ENCODE measurements at places on chromosomes 1 and 21.

DNA sequence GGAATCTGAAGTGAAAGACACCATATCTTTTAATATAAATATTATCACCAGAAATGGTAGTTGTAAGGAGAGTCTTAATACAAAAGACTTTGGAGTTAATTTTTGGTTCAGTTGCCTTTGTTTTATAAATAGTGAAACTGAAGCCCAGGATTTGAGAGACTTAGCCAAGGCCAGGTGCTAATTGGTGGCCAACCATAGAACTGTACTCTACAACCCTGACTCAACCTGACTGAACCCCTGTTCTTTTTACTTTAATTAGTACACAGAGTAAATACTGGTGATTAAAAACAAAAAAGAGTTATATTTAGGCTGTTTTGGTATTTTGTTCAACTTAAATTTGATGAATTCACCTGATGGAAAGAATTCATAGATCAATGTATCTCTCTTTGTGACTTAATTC lies 76.3 kb downstream of the SNX7 start:
- H3K36me3 ChIP-seq = no peaks in the 10 kb centered on the region
- peaks cover 4% of the 10 kb centered on the region for H3K4me1 ChIP-seq
- no peak overlapping the region for H3K4me3 ChIP-seq
- no peak overlapping the region for H3K27ac ChIP-seq
- no peak for DNase-seq

DNA sequence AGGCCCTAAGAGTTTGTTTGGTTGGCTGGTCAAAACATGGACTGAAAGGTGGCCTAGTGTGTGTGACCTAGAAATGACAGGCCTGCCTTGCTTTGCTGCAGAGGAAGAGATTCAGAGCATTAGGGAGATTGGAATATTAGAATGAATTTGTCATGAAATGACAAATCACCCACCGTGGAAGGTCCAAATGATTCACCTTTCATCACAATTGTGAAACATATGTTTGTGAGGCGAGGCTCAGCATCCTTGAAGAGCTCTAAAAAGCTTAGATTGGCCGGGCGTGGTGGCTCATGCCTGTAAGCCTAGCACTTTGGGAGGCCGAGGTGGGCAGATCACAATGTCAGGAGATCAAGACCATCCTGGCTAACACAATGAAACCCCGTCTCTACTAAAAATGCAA lies 5.5 kb downstream of the LCE1B start:
- H3K36me3 ChIP-seq = no peaks in the 10 kb centered on the region
- no peak overlapping the region for H3K4me3 ChIP-seq
- no peaks in the 10 kb centered on the region for H3K27me3 ChIP-seq
- H3K27ac ChIP-seq = no peak overlapping the region
- H3K4me1 ChIP-seq = no peaks in the 10 kb centered on the region

- DNase-seq = peak; percentile 60
- H3K36me3 ChIP-seq = no peaks in the 10 kb centered on the region
- H3K27me3 ChIP-seq = no peaks in the 10 kb centered on the region
- no peak overlapping the region for H3K27ac ChIP-seq
- no peak overlapping the region for H3K4me3 ChIP-seq
Measured at GRCh38 chr1:205192287-205192686, 19.2 kb downstream of the DSTYK start.

DNA sequence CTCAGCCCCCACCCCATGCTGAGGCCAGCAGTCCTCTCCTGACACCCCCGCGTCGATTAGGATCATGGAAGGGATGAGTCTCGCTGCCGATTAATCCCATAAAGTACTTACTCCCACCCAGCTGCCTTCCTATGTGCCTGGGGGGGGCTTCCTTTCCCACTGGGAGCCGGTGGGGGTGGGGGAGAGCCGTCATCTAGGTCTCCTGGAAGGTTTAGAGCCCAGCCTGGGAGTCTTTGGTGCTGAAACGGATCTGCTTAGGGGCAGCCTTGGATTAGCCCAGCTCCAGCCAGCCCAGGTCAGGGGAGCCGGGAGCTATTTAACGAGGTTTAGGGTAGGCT lies 9.8 kb downstream of the SAMD11 start:
- peak; percentile 53 for DNase-seq
- H3K36me3 ChIP-seq = no peaks in the 10 kb centered on the region
- H3K27ac ChIP-seq = no peak overlapping the region

GRCh38 chr1:51294566-51295184 lies 35.7 kb downstream of the TTC39A start:
- no peaks in the 10 kb centered on the region for H3K36me3 ChIP-seq
- peaks cover 7% of the 10 kb centered on the region for H3K4me1 ChIP-seq
- no peaks in the 10 kb centered on the region for H3K27me3 ChIP-seq

DNA sequence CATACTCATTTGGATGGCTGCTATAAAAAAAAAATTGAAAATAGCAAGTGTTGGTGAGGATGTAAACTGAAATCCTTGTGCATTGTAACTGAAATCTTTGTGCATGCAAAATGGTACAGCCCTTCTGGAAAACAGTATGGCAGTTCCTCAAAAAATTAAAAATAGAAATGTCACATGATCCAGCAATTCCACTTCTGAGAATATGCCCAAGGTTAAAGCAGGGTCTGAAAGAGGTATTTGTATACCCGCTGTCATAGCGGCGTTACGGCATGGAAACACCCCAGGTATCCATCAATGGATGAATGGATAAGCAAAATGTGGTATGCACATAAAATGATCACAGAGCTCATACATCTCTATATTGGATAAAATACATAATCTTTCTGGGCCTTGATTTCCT lies 116.7 kb downstream of the RUSC1 start:
- H3K4me1 ChIP-seq = no peaks in the 10 kb centered on the region
- no peak overlapping the region for H3K4me3 ChIP-seq
- no peaks in the 10 kb centered on the region for H3K27me3 ChIP-seq
- H3K36me3 ChIP-seq = peaks cover 41% of the 10 kb centered on the region
- H3K27ac ChIP-seq = no peak overlapping the region
- DNase-seq = no peak

DNA sequence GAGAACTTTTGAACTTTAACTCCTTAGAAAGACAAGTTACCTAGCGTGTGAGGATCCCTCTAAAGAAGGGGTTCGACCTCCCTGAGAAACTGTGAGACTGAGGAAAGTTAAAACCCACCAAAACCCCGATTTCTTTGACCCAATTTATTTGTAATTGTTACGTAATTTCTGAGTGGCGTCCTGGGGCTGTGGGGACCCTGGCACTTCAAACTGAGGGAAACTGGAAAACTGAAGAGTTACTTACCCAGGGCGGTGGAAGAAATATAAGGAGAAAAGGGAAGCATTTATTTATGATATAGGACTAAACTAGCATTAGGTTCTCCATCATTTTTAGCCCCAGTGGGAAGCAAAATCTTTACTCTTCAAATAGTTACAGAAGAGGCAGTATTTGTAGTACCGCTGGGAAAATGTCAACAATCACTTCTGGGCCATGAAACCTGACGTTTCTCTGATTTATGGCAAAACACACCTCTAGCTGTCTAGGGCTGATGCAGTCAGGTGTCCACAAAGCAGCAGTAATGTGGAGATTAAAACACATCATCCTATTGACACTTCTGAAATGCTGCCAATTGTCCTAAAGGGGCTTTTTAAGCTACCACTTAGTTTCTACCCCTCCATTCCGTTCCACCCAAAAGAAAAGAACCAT lies 430 bp downstream of the S100B start:
- H3K4me3 ChIP-seq = no peak overlapping the region
- H3K27me3 ChIP-seq = peaks cover 8% of the 10 kb centered on the region
- no peak for DNase-seq
- peaks cover 3% of the 10 kb centered on the region for H3K4me1 ChIP-seq
- H3K27ac ChIP-seq = peak overlapping the region; percentile 55

DNA sequence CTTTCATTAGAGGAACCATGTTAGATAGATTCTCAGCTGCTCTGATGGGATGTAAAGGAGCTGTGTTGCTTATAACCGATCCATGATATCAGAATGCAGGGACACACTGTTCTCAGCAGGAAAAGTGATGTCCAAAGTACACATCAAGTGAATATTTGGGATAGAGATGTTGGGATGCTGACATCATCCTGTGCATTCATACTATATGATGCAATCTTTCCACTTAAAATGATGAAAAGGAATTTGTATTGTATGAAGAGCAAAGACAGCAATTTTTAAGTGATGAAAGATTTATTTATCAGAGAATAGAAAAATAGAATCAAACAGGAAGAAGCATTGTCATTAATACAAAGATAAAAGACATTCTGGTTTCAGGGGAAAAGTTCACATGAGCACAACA lies 110.1 kb downstream of the ERG start:
- no peaks in the 10 kb centered on the region for H3K36me3 ChIP-seq
- H3K4me3 ChIP-seq = no peak overlapping the region
- H3K27ac ChIP-seq = no peak overlapping the region
- H3K27me3 ChIP-seq = no peaks in the 10 kb centered on the region
- H3K4me1 ChIP-seq = no peaks in the 10 kb centered on the region

GRCh38 chr1:52203935-52204625 lies 62.2 kb downstream of the ZFYVE9 start:
- no peaks in the 10 kb centered on the region for H3K4me1 ChIP-seq
- no peaks in the 10 kb centered on the region for H3K36me3 ChIP-seq
- H3K27me3 ChIP-seq = no peaks in the 10 kb centered on the region
- no peak overlapping the region for H3K27ac ChIP-seq

GRCh38 chr21:38831526-38832467 lies 26.1 kb downstream of the ETS2 start:
- no peak for DNase-seq
- H3K36me3 ChIP-seq = no peaks in the 10 kb centered on the region
- no peak overlapping the region for H3K27ac ChIP-seq
- H3K4me1 ChIP-seq = no peaks in the 10 kb centered on the region

DNA sequence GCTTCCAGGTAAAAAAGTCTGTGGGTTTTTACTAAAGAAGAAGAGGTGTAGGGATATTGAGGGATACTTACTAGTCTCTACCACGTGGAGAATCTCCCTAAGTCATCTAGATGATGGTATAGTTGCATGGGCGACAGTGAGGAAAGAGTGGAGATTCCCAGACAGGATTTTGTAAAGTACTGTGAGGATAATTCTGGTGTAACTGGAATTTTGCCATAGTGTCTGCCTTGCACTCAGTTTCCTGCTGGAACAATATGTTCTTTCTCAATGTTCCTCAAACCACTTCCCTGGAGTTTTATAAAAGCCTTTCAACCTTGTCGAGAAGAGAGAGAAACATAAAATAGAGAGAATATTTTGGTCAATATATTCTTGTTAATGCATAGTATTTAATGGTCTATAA lies 95.1 kb upstream of the WLS start:
- H3K27me3 ChIP-seq = peaks cover 60% of the 10 kb centered on the region
- no peak overlapping the region for H3K4me3 ChIP-seq
- no peaks in the 10 kb centered on the region for H3K4me1 ChIP-seq
- no peak overlapping the region for H3K27ac ChIP-seq
- DNase-seq = no peak
- H3K36me3 ChIP-seq = no peaks in the 10 kb centered on the region

DNA sequence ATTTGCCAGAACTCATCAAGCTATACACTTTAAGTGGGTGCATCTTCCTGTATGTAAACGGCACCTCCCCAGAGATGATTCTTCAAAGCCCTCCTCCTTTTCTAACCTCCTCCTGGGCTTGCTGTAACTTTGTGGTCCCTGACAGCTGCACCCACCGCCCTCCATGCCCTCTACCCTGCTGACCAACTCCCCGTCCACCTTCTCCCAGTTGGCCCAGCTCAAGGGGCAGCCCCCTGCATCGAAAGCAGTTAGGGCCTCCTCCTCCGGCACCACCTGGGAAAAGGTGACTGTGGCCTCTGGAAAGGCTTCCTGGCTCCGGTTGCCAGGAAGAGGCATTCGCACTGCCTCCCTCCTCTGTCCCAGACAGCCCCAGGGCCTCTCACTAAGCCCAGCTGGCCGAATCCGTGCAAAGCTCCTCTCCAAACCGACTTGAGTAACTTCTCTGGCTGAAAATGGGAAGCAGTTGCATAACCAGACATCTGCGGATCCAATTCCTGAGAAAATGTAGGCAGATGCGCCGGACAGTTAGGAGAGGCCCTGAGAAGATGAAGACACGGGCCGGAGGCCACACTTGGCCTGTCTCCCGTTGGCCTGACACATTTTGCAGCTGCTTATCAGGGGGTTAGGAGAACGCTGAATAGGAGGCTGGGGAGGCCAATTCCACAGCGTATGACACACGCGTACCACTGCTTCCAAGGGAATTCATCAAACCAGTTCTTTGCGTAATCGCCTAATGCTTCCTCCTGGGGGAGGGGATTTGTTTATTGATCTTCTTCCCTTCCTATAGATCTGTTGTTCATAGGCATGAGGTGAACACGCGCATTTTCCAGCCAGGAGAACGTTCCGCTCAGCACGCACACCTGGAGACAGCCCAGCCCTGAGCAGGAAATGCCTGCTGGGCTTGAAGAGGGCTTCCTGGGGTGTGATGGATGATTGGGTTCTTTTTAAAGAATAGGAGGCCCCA lies 48.7 kb upstream of the COL6A2 start:
- H3K27me3 ChIP-seq = no peaks in the 10 kb centered on the region
- H3K4me3 ChIP-seq = no peak overlapping the region
- peaks cover 9% of the 10 kb centered on the region for H3K4me1 ChIP-seq

GRCh38 chr1:181658581-181658980 lies 175.3 kb downstream of the CACNA1E start:
- H3K27ac ChIP-seq = no peak overlapping the region
- H3K36me3 ChIP-seq = no peaks in the 10 kb centered on the region
- H3K27me3 ChIP-seq = peaks cover 42% of the 10 kb centered on the region
- H3K4me3 ChIP-seq = no peak overlapping the region
- DNase-seq = no peak

GRCh38 chr1:204074274-204075138 lies 1.6 kb downstream of the SOX13 start:
- H3K4me3 ChIP-seq = peak overlapping the region; percentile 92
- peaks cover 28% of the 10 kb centered on the region for H3K4me1 ChIP-seq
- no peaks in the 10 kb centered on the region for H3K27me3 ChIP-seq
- DNase-seq = peak; percentile 82
- peak overlapping the region; percentile 19 for H3K27ac ChIP-seq
- no peaks in the 10 kb centered on the region for H3K36me3 ChIP-seq

DNA sequence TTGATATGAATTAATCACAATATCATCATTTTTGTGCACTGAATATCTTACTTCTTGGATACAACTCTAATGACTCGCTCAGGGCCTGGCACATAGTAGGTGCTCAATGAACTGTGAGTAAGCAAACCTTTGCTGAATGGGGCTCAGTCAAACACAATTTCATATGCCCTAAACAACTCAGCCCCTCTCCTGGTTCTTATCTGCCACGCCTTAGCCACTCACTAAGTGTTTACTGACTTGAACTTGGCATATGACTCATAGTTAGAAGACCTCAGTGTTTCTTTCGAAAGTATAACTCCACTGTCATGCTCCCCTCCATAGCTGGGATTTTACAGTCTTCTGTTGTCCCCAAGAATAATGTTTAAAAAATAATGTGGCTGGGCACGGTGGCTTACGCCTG lies 4.8 kb upstream of the IFNLR1 start:
- H3K4me1 ChIP-seq = no peaks in the 10 kb centered on the region
- DNase-seq = no peak
- H3K27ac ChIP-seq = no peak overlapping the region
- H3K36me3 ChIP-seq = no peaks in the 10 kb centered on the region
- H3K27me3 ChIP-seq = no peaks in the 10 kb centered on the region

GRCh38 chr1:201945157-201945556 lies 1.2 kb downstream of the LMOD1 start:
- peaks cover 3% of the 10 kb centered on the region for H3K4me1 ChIP-seq
- peaks cover 25% of the 10 kb centered on the region for H3K27me3 ChIP-seq
- no peak overlapping the region for H3K27ac ChIP-seq
- DNase-seq = peak; percentile 71
- H3K4me3 ChIP-seq = no peak overlapping the region

GRCh38 chr1:163414778-163415177 lies 93.0 kb downstream of the NUF2 start:
- no peaks in the 10 kb centered on the region for H3K27me3 ChIP-seq
- no peaks in the 10 kb centered on the region for H3K36me3 ChIP-seq
- DNase-seq = no peak
- H3K27ac ChIP-seq = no peak overlapping the region
- no peak overlapping the region for H3K4me3 ChIP-seq
- no peaks in the 10 kb centered on the region for H3K4me1 ChIP-seq

Data from endodermal cell (in vitro differentiated cells).